ENCODE measurements at places on chromosomes 2 and 18. TPM values are rescaled to one million over a fixed set of nuclear protein-coding genes. Genes with fewer than 3 reads are reported as not detected.

DNA sequence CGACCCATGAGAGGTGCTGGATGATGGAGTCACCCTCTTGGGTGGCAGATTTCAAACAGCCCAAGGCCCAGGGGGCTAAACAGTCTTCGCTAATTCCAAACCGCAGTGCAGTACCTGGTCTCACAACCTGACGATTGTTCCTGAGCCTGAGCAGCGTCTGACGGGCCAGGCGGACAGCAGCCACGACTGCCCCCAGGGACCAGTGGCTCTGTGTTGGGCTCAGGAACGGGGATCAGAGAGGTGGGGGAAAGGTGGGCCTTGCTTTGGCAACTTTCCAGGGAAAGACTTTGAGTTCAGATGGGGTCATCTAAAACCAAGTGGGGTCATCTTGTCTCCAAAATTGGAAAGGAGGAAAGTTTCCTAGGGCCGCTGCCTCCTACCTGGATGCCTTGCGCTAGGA is 492 bp downstream of the COLEC11 start:
- DNase-seq: no peak

GRCh38 chr18:46097431-46097800 is 680 bp downstream of the ATP5F1A start:
- no peak for DNase-seq

DNA sequence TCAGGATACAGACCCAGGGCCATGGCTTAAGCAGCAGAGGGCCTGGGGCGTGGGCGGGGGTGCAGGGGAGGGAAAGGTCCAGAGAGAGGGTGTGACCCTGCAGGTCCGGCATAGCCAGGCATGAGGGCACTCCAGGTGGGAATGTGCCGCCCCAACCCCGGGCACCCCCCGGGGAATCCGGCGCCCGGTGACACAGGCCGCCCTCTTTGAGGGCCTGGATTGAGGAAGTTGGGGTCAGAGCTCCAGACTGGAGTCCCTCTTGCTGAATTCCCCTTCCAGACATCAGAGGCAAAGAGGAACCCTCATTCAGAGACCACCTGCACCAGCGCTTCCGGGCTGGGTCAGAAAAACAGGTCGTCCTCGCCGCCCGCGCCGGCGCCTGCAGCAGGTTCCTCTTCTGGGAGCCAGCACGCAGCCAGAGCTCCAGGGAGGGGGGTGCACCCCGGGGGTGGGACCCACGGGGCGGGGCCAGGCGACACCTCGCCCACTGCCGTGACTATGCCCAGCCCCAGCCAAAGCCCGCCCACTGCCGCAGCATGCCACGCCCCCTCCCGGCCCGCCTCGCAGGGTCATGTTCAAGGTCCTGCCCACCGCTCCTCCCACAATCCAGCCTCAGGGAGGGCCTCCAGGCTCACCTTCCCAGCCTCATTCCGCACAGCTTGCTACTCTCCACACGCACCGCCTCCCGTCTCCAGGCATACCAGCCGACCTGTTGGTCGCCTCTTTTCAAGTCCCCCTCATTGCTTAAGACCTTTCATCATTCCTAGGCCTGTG is 98.3 kb upstream of the ID2 start:
- peak; percentile 53 for DNase-seq

The SLC16A14 gene
- 0.23 TPM for total RNA-seq

DNA sequence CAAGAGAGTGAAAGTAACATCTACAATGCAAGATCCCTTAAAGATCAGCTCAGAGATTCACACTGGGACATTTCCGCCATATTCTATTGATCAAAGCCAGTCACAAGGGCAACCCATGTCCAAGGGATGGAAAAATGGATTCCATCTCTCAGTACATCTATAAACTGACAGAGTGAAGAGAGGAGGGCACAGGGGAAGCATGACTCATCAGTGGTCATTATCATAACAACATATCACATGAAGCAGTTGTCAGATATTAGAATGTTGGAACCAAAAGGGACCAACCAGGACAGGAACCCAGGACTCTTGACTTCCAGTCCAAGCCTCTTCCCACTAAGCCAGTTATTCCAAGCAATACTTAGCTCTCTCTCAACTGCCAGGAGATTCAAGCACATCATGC is 54.9 kb upstream of the IGFBP2 start:
- DNase-seq: no peak

DNA sequence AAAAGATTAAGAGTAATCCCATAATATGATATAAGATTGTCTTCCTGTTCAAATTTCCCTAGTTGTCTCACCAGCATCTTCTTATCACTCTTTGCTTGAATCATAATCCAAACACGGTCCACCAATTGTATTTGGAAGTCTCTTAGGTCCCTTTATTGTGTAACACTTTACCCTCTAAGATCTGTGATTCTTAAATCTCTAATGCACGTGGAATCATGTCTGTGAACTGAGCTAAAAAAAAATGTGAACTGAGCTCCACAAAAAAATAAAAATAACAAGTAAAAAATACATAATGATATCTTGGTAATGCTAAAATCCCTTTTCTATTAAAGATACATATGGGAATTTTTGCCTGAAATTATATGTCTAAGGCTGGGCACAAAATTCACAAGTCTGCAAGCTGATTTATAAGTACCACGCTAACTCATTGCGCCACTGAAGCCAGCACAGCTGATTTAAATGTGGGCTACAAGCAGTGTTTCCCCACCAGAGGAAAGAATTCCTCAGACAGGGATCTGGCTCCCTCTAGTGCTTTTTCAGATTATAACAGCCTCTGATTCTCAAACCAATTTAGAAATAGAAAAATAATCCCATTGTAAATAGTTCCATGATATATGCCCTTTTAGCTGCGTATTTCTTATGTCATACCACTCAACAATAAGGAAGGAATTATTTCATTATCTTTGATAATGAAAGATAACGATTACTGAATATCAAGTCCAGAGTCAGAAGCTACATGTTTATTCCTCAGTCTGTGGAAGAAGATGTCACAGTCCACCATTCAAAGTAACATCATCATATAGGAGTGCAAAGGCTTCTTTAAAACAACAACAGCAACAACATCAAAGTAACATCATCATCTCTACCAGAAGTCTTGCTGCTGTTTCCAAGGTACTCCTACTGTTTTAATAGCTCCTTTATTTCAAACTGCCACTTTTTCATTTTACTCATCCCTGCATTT is 22.9 kb downstream of the RBM43 start:
- no peak for DNase-seq

DNA sequence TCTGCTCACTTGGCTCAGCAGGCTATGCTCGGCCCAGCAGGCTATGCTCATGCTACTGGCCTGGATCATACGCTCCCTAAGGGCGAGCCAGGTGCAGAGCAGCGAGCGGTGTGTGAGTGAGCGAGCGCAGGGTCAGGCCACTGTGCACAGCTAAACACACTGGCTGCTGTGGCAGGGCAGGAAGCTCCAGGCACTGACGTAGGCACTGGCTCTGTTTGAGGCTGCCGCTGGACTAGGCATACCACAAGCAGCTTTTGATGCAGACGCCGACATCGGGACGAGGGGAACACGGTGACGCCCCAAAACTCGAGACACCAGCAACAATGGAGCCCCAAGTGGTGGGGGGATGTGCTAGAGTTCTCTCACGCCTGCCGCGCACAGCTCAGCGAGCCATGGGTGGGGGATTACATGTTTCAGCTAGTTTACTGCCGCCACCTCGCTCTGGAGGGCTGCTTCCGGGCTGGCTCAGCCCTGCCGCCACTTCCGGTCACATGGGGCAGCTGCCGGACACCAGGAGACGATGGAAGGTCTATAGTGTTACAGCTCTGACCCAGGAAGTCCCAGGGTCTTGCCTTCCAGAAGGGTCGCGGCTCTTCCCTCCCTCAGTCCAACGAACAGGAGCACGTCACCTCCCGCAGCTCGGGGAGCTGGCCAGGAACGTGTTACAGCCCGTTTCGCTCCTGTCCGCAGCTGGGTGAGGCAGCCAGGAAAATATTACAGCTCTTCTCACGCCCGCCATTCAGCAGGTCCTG is 1176.9 kb upstream of the LRRTM1 start:
- DNase-seq: no peak
